ENCODE measurements at places on chromosomes 6 and 20. TPM values are rescaled to one million over a fixed set of nuclear protein-coding genes. Genes with fewer than 3 reads are reported as not detected.

Gene RNF39
- not detected for total RNA-seq

GRCh38 chr20:62374331-62375152 lies 7.4 kb upstream of the LAMA5 start:
- no peak for DNase-seq

DNA sequence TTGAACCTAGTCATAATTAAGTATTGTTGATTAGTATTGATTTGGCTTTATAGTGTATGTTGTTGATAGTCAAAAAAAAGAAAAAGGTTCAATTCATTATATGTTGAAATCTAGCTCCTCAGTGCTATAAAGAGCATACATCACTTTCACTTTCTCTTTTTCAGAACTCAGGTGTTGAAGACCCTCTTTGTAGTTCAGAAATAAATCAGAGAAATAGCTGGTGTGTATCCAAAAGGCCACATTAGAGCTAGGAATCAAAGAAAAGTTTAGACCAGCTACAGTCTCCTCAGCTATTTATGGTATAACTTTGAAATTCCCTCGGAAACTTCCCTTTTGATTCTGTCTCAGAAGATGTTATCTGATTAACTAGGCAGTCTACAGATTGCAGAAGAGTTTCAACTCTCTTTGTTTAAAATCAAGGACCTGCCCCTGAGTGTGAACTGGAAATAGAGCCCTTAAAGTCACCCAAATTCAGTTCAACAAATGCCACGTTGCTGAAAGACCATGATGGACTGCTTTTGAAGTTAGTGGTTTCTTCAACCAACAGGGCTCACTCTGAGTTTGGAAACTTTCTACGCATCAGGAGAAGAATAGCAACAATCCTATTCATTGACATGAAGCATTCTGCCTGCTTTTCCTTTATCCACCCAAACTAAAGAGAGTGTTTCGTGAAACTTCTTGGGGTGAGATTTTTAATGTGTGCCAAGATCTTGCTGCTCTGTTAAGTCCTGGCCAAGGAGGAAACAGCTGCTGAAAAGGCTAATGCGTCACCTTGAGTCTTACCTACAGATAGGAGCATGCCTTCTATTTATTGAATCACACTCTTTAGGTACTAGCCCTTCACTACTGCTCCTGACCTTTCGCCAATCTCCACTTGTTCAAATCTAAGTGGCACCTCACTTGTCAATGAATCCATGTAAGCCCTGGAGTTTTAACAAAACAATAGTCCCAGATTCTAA lies 111.7 kb downstream of the TNFRSF21 start:
- no peak for DNase-seq

Gene FAM83B
- not detected for total RNA-seq

Gene GUCA1A
- total RNA-seq = not detected

DNA sequence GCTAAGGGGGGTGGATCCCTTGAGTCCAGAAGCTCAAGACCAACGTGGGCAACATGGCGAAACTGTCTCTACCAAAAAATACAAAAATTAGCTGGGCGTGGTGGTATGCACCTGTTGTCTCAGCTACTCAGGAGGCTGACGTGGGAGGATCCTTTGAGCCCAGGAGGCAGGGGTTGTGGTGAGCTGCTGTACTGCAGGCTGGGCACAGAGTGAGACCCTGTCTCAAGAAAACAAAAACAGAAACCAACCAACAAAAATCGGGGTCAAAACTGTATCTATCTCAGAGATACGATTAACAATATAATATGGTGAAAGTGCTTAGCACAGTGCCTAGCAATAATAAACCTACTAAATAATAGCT lies 20.7 kb upstream of the BCAS1 start:
- DNase-seq = no peak

DNA sequence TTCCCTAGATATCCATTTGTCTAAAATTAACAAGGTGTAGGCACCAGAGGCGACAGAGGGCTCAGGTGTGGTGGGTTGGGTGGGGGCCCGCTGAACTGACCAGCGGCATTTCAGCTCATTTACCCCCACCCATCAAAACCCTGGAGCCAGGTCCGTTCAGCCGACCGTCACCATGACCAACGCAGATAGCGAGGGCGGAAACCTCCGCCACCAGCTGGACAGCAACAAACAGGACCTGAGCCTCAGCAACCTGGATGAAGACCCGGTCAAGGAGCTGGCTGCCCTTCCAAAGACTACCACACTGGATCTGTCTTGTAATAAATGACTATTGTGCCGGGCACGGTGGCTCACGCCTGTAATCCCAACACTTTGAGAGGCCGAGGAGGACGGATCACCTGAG lies 120.8 kb upstream of the LGSN start:
- no peak for DNase-seq

GRCh38 chr6:42047790-42048405 lies 2.4 kb upstream of the TAF8 start:
- no peak for DNase-seq

GRCh38 chr6:75155631-75156030 lies 50.2 kb downstream of the COL12A1 start:
- DNase-seq = no peak

- peak; percentile 26 for DNase-seq
Observed at GRCh38 chr6:159760602-159761057, 1.2 kb upstream of the ACAT2 start.

- DNase-seq = no peak
Observed at GRCh38 chr20:63285636-63286615, 7.1 kb upstream of the COL20A1 start.

DNA sequence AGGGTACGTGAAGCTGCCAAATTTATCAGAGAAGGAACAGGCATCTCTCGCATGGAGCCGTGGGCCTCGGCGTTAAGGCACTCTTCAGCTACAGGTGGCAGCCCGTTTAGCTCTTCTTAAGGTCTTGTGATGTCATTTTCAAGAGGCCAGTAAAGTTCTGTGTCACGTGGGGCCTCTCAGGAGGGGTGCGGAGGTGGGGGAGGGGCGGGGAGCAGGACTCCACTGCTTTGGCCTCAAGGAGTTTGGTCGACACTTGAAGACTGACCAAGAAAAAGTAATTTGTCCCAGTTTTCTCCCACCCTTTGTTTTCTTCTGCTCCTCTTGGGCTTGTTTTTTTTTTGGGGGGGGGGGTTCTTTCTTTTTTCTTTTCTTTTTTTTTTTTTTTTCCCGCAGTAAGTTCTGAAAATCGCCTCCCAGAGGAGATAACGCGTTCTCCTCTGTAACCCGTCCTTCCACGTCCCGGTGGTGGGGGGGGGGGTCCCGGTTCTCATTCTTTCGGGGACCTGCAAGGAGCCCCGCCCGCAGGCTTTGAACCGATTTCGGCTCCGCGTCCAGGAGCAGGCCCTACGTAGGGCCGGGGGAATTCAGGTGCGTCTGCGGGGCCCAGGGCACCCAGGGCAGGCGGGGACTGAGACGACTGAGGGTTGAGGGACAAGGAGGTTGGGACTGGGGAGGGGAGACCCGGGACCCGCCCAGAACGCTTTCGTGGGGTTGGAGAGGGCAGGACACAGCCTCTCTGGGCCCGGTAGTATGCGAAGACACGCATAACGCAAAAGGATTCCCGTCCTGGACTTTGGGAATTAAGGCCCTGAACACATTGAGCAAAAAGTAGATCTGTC lies 26.0 kb downstream of the GPX6 start:
- DNase-seq = peak; percentile 65

Gene REM1
- not detected for total RNA-seq

DNA sequence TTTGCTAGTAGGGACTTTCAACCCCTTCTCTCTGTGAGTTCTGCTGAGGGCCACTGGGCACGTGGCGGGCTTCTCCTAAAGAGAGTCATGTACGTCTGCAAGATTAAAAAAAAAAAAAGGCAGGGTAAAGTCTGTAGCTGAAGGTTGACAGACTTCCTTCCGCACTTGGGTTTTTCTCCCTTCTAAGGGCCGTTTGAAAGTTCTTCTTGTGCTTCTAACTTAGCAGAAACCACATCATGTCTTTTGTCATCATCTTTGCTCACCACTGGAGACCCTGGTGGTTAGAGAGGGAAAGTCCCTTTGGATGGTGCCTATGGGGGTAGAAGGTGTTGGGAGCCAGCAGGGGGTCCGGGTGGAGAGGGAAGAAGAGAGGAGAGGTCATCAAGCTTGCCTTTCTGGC lies 31.4 kb downstream of the PRDM1 start:
- no peak for DNase-seq

- DNase-seq = no peak
Observed at GRCh38 chr20:52493171-52493721, 301.7 kb upstream of the ZFP64 start.

GRCh38 chr6:156909212-156910010 lies 132.2 kb downstream of the ARID1B start:
- DNase-seq = no peak

DNA sequence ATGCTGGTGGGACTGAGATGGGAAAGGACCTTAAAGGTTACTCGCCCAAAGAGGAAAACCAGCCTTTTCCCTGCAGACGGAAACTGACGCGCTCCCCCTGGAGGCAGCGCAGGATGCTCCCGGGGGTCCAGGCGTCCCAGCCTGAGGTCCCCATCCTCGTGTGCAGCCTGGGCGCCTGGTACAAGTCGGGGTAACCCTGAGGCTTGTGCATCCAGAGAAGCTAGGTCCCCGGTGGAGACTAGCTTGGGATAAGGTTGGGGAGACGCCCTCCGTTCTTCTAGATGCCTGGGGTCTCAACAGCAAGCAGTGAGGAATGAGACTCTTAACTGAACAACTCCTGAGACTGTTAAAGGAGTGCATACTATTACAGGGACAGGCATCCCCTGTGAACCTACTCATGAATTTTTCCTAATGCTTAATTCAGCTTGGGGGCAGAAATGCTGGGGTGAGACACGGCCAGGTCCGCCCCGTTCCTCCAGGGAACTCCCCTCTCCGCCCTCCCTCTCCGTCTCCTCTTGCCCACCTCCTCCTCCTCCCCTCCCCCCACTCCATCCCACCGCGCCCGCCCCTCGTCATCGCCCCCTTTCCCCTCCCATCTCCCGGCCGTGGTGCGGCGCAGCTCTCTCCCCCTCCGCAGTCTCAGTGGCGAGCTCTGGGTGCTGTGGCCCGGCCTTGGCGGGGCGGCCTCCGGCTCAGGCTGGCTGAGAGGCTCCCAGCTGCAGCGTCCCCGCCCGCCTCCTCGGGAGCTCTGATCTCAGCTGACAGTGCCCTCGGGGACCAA lies at the start of gene PRSS35:
TSS of gene PRSS35 (plus strand) at position 634 of the 781 bp plus-strand sequence. CDS start 10,908 bp downstream, outside the sequence.
- peak; percentile 31 for DNase-seq

GRCh38 chr6:143596866-143597265 lies 80.9 kb upstream of the PHACTR2 start:
- no peak for DNase-seq

Gene BPIFB2
- total RNA-seq = not detected

DNA sequence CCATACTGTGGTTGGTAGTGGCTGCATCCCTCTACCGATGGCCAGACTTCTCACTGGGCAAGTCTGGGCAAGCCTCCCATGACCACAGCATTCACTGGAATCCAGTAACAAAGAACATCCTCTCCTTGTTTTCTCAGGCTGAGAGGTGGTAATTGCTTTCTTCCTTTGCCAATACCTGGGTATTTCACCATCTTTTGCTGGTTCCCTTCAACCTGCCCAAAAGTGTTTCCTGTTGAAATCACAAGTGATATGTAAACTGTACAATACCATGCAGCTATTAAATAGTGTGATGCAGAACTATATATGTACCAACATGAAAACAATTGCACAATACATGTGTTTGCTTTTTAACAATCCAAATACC lies at the start of gene PTCHD4:
TSS of gene PTCHD4 (minus strand) at position 55 of the 364 bp plus-strand sequence. CDS start 42,240 bp downstream, outside the sequence.
- peak; percentile 78 for DNase-seq

DNA sequence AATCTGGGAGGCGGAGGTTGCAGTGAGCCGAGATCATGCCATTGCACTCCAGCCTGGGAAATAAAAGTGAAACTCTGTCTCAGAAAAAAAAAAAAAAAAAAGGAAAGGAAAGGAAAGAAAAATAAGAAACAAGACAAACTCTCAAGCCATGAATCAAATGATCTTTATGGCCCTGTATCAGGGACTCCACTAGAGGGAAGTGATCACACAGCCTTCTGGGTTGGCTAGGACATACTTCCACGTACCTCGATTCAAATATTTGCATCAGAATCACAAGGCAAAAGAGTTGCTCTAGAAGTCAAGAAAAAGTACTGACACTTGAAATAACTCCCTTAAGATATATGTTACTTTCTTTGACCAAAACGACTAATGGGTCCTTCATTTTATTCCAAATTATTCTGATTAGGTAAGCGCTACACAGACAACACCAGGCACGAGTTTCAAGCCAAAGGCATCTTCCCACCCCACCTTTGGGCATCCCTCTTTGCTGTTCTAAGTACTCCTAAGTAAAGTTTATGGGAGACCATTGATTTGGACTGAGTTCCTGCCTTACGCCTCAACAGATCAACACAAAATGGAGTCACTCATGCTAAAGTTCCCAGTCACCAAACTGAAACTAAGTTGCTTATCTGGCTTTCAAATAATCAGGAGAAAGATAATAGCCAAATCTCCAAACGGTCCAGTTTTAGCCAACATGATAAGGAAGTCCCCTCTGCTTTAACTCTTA lies 77.5 kb upstream of the NT5E start:
- DNase-seq = no peak

- DNase-seq = peak; percentile 73
Observed at GRCh38 chr6:50707652-50708300, 5.5 kb upstream of the TFAP2D start.

Measured in MG63 (cell line).